Right atrium auricular region (tissue), 2 donors: ENCODE measurements at places on chromosomes 3 and 15. TPM values are rescaled to one million over a fixed set of nuclear protein-coding genes. Genes with fewer than 3 reads are reported as not detected.
A peak's percentile ranks its signal among the peaks of the same experiment; 100 is the strongest.

DNA sequence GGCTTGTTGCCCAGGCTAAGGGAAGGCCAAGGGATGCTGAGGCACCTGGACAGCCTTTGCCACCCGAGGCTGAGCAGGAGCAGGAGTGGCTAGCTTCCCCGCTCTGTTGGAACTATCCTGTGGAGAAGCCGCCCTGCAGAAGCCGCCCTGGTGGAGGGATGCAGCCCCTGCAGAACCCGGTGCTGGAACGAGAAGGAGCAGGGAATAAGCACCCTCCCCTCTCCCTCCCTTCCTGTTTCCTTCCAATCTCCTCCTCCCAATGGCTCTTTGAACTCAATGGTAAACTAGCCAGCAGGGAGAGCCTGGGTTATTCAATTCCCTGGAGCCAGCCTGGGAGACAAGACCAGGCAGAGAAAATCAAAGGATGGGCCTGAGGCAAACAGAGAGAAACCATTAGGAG, 11.8 kb upstream of the HRG start:
- H3K4me1 ChIP-seq: no peaks in the 10 kb centered on the region
- H3K27me3 ChIP-seq: no peaks in the 10 kb centered on the region

GRCh38 chr3:50516440-50516871, 13.0 kb upstream of the CACNA2D2 start:
- no peaks in the 10 kb centered on the region for H3K36me3 ChIP-seq
- H3K4me3 ChIP-seq: no peak overlapping the region
- H3K27me3 ChIP-seq: no peaks in the 10 kb centered on the region
- peak overlapping the region; percentile 57 for H3K27ac ChIP-seq
- H3K4me1 ChIP-seq: no peaks in the 10 kb centered on the region

- no peak overlapping the region for H3K27ac ChIP-seq
- H3K27me3 ChIP-seq: no peaks in the 10 kb centered on the region
- H3K4me3 ChIP-seq: no peak overlapping the region
Observed at GRCh38 chr3:47872916-47873315, 70.0 kb downstream of the DHX30 start.

CLDN18 gene
- 21.0 TPM for total RNA-seq
